ENCODE measurements at places on chromosomes 1 and 21.

DNA sequence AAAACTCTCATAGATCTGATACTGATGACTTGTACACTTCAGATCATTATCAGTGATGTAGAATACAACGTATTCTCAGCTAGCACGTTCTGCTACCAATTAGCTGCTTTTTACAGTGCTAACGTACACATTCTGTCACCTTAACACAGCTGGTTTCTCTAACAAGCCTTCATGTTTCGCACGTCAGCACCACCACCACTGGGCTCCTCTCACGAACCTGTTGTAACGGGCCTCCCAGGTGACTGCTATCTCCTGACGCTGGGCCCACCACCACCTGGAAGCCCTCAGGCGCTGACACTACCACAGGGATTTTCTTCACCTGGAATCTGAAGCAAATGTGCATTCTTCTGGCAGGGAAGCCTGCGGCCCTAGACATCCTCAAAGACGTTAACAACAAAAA, 19.8 kb downstream of the TOMM20 start:
- DNase-seq, result no peak

- DNase-seq, result no peak
These were observed 996 bp downstream of the CNIH4 start for GRCh38 chr1:224357626-224358124.

DNA sequence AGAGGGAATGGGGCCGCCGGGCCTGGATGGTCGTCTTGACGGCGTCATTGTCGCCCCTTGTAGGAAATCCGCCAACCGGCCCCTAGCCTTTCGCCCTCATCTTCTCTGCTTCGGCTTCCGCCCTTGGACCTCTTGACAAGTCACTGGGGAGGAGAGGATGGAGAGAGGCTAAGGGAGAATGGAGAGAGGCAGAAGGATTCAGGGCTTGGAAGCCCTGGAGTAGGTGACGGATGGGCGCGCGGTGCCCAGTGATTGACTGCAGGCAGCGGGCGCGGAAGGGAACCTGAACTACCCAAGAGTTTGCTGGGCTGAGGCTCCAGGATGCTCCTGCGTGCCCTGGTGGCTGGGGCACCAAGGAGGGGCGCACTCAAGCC, 651 bp downstream of the PDE4B start:
- no peak for DNase-seq

- no peak for DNase-seq
These were observed 211.7 kb upstream of the PTGFR start for GRCh38 chr1:78279051-78279450.

DNA sequence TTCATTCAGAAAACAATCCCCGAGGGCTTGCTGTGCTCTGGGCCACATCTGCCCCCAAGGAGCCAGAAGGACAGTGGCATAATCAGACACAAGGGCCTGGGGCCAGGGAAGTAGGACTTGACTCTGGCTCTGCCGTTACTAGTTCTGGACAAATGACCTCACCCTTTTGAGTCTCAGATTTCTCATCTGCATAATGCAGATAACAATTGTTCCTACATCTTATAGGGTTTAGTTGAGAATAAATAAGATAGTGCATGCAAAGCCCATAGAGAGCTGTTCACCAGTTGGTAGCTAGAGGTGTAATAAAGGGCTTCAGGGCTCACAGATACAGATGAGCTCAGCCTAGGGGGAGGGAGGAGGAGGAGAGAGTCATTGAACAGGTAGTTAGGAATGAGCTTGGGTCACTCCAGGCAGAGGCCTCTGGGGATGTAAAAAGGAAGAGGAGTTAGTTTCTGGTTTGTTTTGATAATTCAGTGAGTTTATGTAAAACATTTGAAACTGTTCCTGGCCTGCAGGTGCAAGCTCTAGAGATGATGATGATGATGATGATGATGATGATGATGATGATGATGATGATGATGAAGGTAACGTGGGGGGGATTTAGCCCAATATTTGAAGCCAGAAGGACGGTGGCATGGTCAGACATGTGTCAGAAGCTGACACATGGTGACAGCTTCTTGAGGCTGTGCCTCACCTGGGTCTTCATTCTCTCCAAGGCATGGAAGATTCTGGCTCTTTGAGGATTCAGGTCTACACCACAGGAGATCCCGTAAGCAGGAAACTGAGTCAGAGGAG, 858 bp downstream of the LACTBL1 start:
- no peak for DNase-seq
